Stimulated activated CD8-positive, alpha-beta memory T cell treated with anti-CD3 and anti-CD28 coated beads, Interleukin-15, amount 100 ng/mL, for 24 hours (primary cell): ENCODE measurements at places on chromosomes 4 and X.

DNA sequence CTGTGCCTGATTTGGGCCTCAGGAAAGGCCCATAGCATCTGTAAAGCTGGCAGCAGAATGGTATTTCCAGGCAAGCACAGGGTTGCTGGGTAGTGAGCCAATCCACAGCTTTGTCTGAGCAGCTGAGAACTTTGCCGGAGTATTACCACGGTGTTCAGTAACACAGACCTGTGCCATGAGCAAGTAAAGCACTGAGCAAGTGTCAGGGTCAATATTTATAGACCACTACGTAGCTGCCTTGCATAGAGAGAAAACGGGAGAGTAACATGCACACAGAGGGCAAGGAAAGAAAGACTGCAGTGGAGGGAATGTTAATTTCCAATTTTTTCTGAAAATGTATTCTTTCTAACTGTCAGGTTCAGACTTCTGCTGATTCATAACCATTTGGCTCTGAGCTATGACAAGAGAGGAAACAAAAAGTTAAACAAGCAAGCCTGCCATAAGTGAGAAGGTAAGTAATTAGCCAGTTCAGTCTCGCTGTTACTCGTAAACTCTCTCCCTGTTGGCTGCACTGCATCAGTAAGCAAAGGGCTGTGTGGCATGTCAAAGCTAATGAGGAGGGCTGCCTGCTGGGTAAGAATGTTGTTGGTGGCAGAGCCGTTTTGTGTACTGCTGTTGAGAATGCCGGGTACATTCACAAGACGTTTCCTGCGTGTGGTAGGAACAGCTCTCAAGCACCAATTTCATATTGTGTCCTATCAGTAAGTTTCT, 238.1 kb downstream of the BMPR1B start:
- no peak for DNase-seq

DNA sequence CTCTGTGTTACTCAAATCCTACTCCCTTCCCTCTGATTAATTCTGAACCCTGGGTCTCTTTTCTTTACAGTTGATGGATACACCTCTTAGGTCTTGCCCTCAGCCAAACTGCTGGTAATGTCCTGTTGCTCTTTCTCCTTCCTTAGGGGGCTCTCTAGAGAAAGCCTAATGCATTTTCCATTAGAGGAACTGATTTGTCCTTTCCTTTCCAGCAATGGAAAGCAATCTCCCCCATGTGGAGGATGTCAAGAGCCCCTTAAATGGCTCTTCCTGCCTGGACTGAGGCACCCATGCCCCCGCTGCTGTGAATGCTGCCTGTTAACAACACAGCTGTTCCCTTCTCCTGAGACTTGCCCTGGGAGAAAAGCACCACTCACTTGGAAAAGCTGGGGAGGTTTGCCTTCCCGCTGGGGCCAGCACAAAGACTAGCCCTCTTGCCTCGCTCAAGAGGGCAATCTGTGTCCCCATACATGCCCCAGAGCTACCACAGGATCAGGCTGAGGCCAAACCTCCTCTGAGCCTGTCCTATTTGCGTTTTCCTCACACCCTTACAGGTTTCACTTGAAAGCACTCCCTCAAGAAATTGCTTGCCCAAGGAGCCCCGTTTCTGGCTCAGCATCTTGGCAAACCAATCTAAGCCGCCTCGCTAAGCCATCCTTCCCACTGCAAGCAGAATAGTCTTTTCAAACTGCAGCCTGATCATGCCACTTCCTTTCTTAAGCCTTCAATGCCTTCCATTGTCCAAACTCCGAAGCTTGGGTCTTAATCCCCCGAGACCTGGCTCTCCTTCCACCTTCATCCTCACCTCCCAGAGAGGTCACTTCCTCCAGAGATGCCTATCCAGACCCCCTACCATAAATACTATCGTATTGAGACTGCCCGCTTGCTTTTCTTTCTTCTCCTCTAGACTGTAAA, 23.2 kb upstream of the SMIM20 start:
- no peak for DNase-seq

DNA sequence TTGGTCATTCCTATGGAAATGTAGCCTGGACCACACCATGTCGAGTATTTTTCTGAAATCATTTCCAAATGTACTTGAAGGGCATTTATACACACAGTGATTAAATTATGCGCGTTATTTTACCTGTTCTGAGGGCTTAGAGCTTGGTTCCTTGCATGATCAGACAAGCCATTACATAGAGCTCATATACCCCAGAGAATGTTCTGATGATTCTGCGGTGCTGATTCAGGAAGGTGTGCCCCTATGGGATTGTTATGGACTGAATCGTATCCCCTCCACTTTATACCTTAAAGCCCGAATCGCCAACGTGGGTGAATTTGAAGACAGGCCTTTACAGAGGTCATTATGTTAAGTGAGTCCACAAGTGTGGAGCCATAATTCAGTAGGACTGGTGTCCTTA, 848.9 kb downstream of the TRIML1 start:
- DNase-seq = no peak

DNA sequence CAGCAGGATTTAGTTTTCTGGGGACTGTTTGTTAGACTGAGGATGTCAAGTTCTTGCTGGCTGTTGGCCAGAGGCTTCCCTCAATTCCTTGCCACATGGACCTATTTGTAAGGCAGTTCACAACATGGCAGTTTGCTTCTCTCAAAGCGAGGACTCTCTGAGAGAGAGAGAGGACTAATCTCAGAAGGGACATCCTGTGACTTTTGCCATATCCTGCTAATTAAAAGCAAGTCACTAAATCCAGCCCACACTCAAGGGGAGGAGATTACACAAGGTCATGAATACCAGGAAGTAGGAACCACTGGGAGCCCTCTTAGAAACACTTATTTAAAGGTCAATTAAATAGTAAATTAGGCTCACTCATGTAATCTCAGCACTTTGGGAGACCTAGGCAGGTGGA, 38.2 kb downstream of the PPP1R2C start:
- no peak for DNase-seq

GRCh38 chrX:32421266-32421665, 790.1 kb downstream of the DMD start:
- no peak for DNase-seq

DNA sequence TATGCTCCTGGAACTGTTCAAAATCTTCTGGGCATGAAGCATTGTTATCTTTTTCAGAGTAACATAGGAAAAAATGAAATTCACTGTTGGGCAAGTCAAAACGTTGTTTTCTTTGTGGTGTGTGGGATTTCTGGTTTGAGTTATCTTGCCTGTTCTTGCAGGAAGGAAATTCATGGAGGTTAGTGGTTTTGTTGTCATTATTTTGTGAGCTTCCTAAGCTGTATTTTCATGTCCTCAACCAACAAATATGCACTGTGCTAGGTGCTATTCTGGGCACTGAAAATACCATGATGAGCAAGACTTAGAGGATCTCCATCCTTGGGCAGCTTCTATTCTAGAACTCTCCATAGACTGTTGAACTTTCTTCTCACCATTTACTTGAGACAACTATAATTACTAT, 16.9 kb downstream of the SPINK2 start:
- DNase-seq = no peak

- no peak for DNase-seq
These were observed 113.9 kb downstream of the GPR143 start for GRCh38 chrX:9651737-9652136.

GRCh38 chrX:3788494-3789233, 75.2 kb upstream of the PRKX start:
- DNase-seq = no peak

GRCh38 chr4:126479709-126480108, 1153.0 kb upstream of the INTU start:
- no peak for DNase-seq

GRCh38 chrX:23333842-23334520, 668 bp upstream of the PTCHD1 start:
- no peak for DNase-seq

DNA sequence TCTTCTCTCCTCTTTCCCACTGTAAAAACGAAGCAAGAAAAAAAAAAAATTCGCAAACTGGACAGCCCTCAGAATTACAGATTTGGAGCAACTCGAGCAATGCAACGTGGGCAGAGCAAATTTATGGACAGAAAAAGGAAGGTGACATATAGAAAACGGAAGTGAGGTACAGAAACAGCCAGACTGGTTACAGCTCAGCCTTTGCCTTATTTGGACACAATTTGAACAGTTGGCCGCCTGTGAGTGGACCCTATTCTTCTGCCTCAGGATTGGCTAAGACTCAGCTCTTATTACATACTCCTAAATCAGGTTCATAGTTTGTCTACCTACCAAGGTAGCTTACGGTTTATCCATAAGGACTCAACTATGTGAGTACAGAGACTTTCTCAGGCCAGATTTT, 98.8 kb downstream of the SOWAHB start:
- DNase-seq = no peak

DNA sequence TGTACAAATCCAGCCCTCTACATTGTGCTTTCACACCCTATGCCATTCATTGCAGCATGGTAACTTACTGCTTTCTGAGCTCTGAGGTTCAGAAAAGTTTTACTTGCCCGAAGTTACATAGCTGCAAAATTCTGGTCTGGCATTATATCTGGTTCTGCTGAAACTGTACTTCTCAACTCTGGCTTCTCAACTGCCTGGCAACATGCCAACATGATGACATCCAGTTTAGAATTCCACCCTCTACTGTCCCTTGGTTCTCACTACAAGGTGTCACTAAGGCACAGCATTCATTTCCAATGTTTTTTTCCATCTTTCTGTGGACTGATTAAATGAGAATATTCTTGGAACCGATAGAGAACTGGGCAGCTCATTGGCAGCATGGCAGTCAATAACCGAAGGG, 242.9 kb upstream of the PRPS2 start:
- no peak for DNase-seq

- DNase-seq = no peak
These were observed 17.1 kb downstream of the VSIG4 start for GRCh38 chrX:66022632-66023384.
